CD4-positive, alpha-beta T cell treated with Interleukin-4 for 1 hour (primary cell): ENCODE measurements at places on chromosomes 11 and 22.
A peak's percentile ranks its signal among the peaks of the same experiment; 100 is the strongest.

DNA sequence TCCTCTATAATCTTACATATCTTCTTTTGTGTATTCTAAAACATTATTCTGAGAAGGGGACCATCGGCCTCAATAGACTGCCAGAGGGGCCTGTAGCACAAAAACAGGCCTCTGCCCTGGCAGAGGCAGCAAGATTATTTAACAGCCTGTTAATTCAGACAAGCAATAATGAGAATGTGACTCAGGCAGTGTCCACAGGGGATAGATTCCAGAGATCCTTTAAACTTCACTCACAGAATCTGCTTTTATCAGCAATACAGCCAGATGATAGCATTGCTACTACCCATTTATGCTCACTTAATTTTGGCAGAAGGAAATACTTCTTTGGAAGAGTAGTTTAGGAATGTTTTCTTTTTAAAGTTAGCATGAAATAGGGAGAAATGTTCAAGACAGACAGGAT is 44.9 kb downstream of the AAMDC start:
- DNase-seq, result no peak

GRCh38 chr11:82045748-82046457 is 687.8 kb downstream of the FAM181B start:
- no peak for DNase-seq

- no peak for DNase-seq
Observed at GRCh38 chr22:29343313-29343805, 27.9 kb upstream of the RASL10A start.

DNA sequence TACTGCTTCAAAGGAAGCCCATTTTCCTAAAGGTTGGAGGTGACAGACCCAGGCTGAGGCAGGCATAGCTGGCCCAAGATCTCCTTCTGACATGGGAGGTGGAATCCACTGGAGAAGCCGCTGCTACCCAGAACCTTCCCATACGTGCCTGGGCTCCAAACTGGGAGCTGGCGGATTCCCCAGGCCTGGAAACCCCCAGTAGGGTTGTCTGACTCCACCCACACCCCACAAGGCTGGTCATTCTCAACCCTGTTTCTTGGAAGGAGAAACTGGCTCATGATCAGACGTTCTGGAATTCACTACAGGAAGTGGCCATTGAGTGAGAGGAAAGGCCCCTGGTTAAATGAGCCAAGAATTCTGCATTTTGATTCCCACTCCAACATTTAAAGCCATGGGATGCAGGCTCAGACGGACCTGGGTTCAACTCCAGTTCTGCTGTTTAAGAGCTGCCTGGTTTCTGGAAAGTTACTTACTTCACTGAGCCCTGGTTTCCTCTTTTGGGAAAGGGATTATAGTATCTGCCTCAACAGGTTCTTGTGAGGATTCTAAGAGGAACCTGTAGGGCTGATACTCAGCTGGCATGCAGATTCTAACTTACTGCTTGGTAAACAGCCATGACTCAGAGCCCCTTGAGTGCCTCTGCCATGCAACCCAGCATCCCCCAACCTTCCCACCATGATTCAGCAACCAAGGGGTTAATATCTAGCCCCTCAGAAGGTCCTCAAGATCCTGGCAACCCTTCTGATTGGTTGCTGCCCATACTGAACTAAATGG is 19.4 kb upstream of the TSKU start:
- DNase-seq, result no peak

GRCh38 chr22:29756341-29756740 is 10.5 kb downstream of the ZMAT5 start:
- no peak for DNase-seq

- no peak for DNase-seq
Observed at GRCh38 chr11:11998091-11998781, 10.2 kb downstream of the DKK3 start.

GRCh38 chr22:49720279-49720959 is 107.3 kb downstream of the BRD1 start:
- DNase-seq, result no peak

DNA sequence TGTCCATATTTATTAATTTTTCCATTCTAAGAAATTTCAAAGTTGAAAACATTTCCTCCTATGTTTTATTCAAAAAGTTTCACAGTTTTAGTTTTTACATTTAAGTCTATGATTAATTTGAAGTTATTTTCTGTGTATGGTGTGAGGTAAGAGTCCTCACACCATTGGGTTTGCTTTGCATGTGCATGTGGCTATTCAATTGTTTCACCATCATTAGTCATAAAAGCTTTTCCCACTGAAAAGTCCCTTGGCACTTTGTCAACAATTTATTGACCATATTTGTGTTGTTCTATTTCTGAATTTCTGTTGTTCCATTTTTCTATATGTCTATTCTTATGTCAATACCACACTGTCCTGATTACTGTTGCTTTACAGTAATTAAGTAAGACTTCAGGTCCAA is 186.5 kb downstream of the KIF18A start:
- no peak for DNase-seq

GRCh38 chr11:47672283-47672730 is 29.9 kb upstream of the MTCH2 start:
- DNase-seq, result no peak

- no peak for DNase-seq
Observed at GRCh38 chr22:28893810-28894209, 10.4 kb downstream of the ZNRF3 start.

DNA sequence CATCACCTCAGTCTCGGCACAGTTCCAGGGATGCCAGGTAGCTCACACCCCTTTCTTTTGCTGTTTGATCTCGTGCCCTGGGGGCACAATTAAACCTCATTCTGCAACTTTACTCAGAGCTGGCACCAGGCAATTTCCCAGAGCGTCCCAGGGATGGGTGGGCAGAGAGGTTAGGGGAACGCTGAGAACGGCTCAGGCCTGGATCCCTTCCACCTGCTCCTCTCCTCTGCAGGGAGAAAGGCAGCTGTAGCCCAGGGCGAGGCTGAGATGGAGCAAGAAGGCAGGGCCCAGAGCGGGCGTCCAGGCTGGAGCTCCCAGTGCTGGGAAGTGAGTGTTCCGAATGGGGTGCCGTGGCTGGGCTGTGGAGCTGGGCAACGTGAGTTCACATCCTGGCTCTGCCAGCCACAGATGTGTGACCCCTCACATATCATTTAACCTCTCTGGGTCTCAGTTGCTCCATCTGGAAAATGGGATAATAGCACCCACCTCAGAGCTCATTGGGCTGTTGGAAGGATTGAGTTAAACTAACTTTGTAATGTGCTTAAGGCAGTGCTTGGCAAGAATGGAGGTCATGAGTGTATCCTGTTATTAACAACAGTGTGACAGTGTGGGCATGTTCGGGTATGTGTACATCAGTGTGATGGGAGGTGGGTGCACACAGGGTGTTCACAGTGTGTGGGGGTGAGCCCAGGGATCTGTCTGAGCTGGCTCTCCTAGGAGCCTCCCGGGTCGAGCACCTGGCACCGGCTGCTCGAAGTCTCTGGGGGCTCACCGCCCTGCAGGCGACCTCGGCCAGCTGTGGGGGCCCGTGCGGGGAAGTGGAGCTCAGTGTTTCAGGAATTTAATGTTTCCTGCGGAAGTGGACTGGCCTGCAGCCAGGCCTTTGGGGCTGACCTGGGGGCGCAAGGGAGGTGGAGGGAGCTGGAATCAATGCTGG is 15.5 kb downstream of the OTUB1 start:
- DNase-seq, result no peak

- peak; percentile 35 for DNase-seq
Observed at GRCh38 chr22:44091021-44091721, 67.1 kb downstream of the PARVB start.

GRCh38 chr11:85737738-85738137 is 51.7 kb upstream of the CCDC89 start:
- no peak for DNase-seq

GRCh38 chr11:110182886-110183285 is 89.7 kb downstream of the ZC3H12C start:
- no peak for DNase-seq

- no peak for DNase-seq
Observed at GRCh38 chr11:70243912-70244652, 26.4 kb upstream of the PPFIA1 start.

DNA sequence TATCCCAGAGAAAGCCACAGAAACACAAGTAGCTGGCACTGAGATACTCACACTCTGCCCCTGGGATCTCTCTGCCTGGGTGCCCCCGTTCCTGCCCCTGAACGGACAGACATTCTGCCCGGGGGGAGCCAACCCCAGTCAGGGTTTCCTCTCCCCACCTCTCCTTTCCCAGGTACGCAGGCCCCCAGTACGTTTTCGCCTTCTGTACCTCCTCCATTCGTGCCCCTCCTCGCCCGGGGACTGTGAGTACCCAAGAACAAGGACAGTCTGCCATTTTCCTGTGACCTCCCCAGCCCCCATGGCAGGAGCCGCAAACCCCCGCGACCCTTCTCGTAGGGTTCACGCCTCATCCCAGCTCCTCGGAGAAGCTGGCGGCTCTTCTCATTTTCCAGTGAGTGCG is 29.1 kb upstream of the ELFN2 start:
- DNase-seq, result no peak

DNA sequence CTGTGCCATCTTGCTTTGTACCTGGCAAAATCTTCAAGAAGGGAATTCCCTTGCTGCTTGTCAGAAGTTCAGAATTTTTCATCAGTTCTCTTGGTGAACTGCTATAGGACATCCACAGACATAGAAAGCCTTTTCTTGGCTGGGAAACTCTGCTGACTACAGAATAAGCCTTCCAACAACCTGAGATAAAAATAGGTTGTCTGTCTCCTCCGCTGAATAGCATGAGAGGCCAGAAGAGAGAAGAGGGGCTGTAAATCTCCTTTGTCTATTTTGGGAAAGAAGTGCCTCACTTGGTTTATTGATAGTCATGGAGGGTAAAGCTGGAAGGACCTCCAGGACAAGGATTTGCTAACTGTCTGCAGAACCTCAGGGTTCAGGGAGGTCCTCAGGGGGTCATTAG is 48.2 kb downstream of the C11orf91 start:
- no peak for DNase-seq

DNA sequence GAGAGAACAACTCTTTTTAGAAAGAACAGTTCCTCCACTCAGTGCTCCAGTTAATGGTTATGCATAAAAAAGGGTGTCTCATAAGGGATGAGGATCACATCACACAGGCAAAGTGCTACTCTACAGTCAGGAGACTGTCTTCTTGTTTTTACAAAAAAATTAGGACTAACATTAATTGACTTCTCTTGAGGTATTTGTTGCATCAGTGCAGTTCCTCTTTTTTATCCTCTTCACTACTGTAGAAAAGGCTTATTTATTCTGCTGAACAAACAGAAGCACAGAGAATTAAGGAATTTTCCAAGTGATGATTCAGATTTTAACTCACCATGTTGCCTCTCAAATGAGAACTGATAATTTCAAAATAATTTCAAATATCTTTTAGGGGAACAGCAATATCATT is 1.9 kb downstream of the MMP8 start:
- no peak for DNase-seq

DNA sequence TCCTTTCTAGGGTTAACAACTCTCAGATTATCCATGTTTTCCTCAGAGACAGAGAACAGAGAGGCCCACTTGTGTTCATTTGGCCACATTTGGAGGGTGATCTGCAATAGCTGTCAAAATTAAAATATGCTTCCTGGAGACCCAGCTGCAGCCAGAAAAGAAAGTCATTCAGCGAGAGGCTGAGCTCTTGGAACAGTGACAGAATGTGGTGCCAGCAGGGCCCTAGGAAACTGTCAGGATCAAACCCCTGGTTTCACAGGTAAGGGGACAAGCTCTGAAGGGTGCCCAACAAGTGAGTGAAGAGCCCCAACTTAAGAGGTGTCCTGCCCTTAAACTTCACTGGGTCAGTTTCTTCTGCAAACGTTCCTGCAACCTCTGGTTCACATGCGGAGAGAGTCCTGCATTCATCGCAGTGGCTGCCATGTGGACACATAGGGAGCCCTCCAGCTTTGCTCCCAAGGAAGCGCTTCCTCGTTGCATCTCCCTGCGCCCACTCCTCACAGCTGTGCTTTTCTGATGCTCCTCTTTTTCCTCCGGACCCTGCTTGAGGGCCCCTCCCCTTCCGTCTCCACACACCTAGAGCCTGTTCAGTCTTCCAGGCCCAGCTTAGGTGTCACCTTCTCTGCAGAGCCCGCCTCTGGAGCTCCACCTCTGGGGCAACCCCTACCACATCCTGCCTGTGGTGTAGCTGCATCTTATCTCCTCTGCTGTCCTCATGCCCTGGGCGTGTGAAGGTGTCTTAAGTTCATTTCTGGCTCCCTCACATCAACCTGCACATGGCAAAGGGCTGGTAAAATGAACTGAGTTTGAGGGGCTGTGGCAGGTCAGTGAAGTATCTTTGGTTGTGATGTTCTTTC is 3.9 kb downstream of the UCP3 start:
- peak; percentile 90 for DNase-seq

GRCh38 chr11:113554526-113554925 is 79.3 kb upstream of the DRD2 start:
- no peak for DNase-seq

DNA sequence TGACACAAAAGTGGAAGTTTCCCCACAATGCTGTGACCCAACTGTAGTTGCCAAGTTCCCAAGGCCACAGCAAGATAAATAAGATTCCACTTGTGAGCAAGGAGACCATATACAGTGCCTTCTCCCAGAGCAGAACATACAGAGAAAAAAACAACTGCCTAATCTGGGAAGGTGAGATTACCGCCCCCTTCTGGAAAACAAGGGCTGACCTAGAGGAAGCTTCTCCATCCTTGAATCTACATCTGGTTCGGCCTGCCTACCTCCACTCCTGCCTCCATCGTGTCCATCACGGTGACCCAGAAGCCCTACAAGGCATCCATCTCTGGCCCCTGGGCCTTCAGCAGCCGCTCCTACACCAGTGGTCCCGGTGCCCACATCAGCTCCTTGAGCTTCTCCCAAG is 6.1 kb upstream of the RNASEH2C start:
- DNase-seq, result no peak

DNA sequence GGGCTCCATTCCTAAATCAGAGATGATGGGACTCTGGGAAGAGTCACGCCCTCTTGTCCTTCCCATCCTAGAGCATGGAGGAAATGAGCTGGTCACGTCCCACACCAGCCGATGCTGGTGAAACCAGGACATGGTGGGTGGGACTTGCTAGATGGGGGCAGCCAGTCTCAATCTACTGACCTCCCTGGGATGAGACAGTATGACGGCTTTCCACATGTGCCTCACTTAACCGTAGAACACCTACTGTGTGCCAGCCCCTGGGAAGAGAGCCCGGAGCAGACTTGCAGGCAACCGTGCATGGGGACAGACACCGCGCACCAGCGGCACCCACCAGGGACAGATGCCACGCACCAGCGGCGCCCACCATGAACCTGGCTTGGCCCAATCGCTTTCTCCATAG is 3.8 kb downstream of the OSBPL5 start:
- DNase-seq, result no peak

GRCh38 chr11:1793081-1793480 is 29.4 kb upstream of the CTSD start:
- DNase-seq, result no peak

- no peak for DNase-seq
Observed at GRCh38 chr11:114291381-114291780, 4.8 kb upstream of the NNMT start.
